ENCODE measurements at places on chromosomes 16 and 17.

- DNase-seq: no peak
These were observed 38.0 kb downstream of the SF3B3 start for GRCh38 chr16:70561623-70562022.

DNA sequence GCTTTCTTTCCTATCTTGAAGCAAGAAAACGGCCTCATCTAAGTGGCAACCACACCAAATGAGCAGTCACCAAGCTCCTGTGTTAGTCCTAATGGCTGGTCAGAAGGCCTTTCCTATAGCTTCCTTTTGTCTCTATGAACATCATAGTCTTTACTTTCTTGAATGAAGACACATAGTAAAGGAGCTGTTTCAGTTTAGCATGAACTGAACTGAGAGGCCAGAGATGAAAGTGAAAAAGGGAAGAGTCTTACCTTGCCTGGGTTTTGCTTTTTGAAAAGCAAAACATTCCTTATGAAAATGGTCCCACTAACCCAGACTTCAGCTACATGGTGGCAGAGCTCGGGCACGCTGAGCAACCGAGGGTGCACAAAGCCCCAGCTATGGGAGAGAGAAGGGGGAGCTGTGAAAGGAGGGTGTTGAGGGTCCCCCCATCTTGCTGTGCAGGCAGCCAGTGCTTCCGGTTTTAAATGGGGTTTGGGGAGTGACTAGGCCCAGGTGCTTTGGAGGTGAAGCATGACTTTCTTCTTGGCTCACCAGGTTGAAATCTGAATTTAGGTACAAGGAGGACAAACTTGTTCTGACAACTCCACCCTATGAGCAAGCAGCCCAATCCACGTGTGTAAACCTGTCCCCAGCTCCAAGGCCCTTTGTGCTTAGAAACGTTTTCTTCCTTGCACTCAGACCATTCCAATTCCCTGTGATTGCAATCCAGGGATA lies 9.1 kb upstream of the PSMC3IP start:
- no peak for DNase-seq

GRCh38 chr17:35119370-35120165 lies at the start of gene RAD51D:
TSS of gene RAD51D (minus strand) at chr17:35119860. CDS start at chr17:35119613, 247 bp downstream.
- DNase-seq: peak; percentile 84

- no peak for DNase-seq
These were observed 6.2 kb downstream of the NME1 start for GRCh38 chr17:51159604-51160003.

DNA sequence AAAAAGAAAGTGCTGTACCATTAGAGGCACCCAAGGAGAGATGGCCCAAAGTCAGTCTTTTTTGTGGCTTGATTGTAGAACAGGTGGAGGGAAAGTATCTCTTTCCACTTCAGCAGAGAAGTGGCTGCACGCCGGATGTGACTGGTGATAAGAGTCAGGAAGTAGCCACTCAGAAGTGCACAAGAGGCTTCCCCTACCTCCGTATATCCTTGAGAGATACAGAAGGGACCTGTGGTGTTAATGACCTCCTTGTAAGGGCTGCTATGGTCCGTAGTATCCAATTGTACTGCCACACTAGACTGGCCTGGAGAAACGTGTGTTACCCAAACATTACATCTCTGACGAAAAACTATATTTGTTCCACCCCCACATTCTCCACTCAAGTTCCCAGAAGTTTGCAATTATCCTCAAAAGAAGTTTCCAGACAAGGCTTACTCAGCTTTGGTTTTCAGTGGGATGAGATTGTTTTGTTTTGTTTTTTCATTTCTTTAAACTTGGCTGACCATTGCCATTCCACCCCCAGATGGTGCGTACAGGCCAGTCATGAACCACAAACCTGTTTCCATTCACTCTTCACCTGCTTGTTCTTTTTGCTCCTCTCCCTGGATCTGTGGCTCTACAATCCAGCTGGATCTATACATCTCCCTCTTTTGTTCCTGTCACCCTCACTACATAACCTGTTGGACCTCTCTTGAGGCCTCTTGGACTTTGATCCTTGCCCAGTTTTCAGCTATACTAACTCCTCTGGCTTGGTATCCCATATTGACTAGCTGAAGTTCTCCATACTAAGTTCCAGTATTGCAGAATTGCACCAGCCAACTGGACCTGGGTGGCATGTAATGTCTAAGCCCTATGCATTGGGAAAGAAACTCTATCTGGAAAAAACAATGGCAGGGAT lies 20.7 kb upstream of the MED13 start:
- no peak for DNase-seq

GRCh38 chr16:81740169-81740568 lies 38.9 kb upstream of the PLCG2 start:
- no peak for DNase-seq

- DNase-seq: no peak
These were observed 87.0 kb downstream of the HELZ start for GRCh38 chr17:67157732-67158639.

DNA sequence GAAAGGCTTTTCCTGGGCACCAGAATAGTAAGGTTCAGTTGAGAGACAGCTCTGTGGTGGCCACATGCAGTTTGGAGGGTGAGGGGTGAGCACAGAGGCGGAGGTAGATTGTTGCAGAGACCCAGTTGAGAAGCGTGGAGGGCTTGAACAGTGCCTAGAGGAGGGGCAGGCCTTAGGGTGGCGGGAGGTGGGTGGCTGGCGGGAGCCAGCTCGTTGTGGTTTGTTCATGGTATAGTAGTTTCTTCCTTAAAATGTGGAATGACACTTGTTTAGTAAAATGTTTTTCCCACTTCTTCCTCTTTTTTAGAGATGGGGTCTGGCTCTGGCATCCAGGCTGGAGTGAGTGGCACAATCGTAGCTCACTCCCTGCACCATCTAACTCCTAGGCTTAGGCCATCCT lies 14.2 kb downstream of the USP10 start:
- DNase-seq: no peak

- no peak for DNase-seq
These were observed 78.3 kb downstream of the DYNLRB2 start for GRCh38 chr16:80618862-80619648.

DNA sequence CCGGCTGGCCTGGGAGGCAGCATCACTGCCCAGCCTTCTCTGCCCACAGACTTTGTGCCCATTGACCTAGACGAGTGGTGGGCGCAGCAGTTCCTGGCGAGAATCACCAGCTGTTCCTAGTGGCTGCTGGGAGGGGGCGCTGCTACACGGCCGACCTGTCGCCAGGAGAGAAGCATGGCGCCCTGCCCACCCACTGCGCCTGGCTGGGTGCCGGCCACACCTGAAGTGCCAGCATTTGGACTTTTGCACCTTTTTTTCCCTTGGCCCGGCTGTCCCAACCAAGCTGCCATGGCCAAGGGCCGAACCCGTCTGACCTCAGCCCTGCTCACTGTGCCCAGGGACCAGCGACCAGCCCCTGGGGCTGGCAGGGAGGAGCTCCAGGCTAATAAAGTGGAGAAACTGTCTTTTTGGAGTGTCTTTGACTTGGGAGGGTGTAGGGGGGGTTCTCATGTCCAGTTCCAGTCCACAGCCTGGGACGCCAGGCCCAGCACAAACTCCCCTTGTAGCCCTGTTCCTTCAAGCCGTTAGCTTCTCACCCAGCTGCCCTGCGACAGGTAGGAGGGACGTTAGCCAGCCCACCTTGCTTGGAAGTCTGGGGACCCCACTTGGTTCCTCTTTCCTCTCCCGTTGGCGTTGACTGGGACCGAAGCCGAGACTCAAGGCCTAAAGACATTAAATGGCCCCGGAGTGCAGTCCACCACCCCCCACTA lies 939 bp upstream of the WDR90 start:
- peak; percentile 60 for DNase-seq

- DNase-seq: no peak
These were observed 802 bp upstream of the ATXN2L start for GRCh38 chr16:28821874-28822519.

- no peak for DNase-seq
These were observed 1.2 kb upstream of the EFNB3 start for GRCh38 chr17:7703584-7704479.

- DNase-seq: peak; percentile 18
These were observed 678 bp upstream of the AKAP10 start for GRCh38 chr17:19978209-19978802.

GRCh38 chr16:90057738-90058173 lies 19.4 kb downstream of the PRDM7 start:
- peak; percentile 22 for DNase-seq

- peak; percentile 44 for DNase-seq
These were observed 13.0 kb downstream of the CDH13 start for GRCh38 chr16:82639666-82640336.

- DNase-seq: peak; percentile 1
These were observed 58.0 kb downstream of the ASIC2 start for GRCh38 chr17:33234930-33235685.

- no peak for DNase-seq
These were observed 266.8 kb downstream of the SEC14L1 start for GRCh38 chr17:77407321-77408277.

- DNase-seq: no peak
These were observed 23.6 kb downstream of the RAB40B start for GRCh38 chr17:82674656-82675475.

- DNase-seq: no peak
These were observed 20.5 kb upstream of the STAC2 start for GRCh38 chr17:39246274-39246673.

GRCh38 chr16:66658143-66658859 lies 38.2 kb downstream of the CMTM4 start:
- no peak for DNase-seq

- DNase-seq: no peak
These were observed 69.4 kb upstream of the SMIM36 start for GRCh38 chr17:55580596-55581133.

- DNase-seq: no peak
These were observed 17.4 kb downstream of the MAP2K3 start for GRCh38 chr17:21301593-21302550.

GRCh38 chr16:72991211-72991610 lies 56.7 kb downstream of the ZFHX3 start:
- DNase-seq: no peak

- DNase-seq: no peak
These were observed 644.1 kb downstream of the WWOX start for GRCh38 chr16:78743556-78743955.

DNA sequence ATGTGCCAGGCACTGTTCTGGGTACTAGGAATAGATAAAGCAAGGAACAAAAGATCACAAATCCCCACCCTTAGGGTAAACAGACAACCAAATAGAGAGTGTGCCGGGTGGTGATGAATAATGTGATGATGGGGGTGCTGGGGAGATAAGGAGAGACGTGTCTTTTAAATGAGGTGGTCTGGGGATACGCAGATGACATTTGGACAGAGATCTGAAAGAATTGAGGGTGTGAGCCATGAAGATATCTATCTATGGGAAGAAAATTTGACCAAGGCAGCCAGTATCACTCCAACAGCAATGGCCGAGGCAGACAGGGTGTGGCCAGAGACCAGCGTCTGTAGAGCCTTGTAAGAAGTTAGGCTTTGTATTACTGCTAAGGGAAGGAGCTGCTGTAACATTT lies 165.3 kb downstream of the MRTFB start:
- no peak for DNase-seq

DNA sequence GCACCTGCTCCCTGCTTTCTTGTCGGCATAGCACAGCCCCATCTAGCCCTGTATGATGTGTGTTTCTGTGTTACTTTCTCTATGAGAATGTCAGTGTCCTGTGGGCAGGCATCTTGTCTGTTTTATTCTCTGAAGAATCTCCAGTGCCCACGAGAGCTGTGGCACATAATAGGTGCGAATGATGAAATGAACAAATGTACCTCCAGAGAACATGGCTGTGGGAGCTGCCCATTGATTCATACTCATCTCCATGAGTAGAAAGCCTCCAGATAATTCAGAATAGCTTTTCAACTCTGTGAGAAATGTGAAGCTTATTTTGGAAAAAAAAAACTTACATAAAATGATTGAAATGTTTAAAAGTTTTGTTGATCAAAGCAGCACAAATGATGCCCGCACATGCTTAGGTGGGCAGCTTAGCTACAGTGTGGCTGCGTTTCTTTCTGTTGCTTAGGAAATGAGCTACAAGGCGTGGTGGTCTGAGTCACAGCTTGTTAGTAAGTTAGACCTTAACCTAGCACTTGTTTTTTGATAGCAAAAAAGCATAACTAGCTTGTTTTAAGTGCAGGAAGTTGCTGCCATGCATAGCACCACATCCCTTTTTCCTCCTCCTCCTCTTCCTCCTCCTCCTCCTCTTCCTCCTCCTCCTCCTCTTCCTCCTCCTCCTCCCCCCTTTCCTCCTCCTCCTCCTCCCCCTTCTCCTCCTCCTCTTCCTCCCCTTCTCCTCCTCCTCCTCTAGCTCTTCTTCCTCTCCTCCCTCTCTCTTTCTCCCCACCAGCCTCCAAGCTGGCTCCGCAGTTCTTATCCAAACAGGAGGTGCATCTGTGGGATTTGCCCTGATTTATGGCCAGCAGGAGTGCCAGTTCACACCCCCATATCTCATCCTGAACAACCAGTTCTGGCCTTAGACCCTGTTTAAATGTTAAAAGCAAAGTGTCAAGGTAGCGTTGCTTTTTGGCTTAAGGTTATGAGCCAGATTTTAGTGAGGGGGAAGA lies 221.5 kb downstream of the IRF8 start:
- DNase-seq: no peak

- DNase-seq: no peak
These were observed 717.3 kb downstream of the KCNJ2 start for GRCh38 chr17:70886648-70887047.

DNA sequence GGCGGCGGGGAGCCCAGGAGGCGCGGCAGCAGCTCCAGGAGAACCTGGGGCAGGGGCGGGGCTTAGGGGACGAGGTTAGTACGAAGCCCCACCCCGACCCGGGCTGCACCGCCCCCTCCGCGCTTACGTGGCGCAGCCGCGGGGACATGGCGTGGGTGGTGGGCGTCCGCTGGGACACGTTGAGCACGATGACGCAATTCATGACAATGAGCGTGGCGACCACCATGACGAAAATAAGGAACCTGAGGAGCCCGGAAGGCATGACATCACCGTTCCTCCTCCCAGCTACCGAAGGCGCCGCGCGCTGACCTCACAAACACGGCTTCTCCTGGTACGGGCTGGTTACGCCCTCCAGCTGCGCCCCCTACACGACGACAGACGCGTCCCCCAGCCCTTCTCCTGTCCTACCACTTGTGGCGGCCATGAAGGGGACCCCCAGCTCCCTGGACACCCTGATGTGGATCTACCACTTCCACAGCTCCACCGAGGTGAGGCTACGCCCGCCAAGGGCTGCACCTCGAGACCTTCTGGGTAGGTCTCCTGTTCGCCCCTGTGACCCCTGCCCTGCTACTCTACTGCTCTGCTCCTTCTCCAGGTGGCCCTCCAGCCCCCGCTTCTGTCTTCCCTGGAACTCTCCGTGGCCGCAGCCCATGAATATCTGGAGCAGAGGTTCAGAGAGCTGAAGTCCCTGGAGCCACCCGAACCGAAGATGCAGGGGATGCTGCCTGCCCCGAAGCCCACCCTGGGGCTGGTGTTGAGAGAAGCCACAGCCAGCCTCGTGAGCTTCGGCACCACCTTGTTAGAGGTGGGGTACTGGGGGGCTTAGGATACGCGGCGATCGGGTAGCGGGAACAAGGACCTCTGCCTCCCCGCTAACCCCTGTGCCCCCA lies at the start of gene C17orf107:
TSS of gene C17orf107 (plus strand) at position 196 of the 890 bp plus-strand sequence. CDS start at position 423, 227 bp downstream.
- DNase-seq: peak; percentile 96

Data from activated T-cell treated with anti-CD3 and anti-CD28 coated beads for 48 hours (primary cell).